AG09309 (cell line): ENCODE measurements at places on chromosomes 4 and X.
A peak's percentile ranks its signal among the peaks of the same experiment; 100 is the strongest.

- no peak for DNase-seq
These were observed 49.0 kb downstream of the NIPAL1 start for GRCh38 chr4:48065587-48066052.

GRCh38 chrX:97290199-97290598 is 406.5 kb downstream of the RPA4 start:
- no peak for DNase-seq

GRCh38 chr4:118059397-118059796 is 25.1 kb downstream of the NDST3 start:
- DNase-seq: no peak

DNA sequence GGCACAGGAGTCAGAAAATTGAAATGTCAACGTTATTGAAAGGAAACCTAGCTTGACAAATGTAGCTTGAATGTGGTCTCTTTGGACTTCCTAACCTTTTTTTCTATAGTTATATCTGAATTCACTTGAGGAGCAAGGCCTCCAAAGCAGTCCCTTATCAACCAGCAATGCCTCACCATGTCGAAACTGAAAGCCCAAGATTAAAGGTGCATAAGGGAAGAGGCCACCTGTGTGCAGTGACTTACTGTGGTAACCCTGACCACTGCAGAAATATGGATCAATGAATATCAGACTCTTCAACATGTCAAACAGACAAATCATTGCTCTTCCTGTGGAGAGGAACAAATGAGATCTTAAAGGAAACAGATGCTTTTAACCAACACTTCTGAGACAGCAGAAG is 95.0 kb upstream of the GIMD1 start:
- no peak for DNase-seq

DNA sequence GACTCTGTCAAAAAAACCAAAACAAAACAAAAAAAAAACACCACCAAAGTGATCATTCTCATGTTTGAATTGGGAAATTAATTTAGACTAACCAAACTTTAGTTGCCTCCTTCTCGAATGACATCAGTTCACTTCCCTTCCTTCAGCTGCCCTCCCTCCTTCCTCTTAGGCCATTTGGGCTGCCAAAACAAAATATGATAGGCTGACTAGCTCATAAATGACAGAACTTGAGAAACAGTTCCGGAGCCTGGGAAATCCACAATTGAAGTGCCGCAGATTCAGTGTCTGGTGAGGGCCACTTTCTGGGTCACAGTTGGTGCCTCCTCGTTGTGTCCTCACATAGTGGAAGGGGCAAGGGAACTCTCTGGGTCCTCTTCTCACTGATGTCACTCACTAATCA is 16.1 kb upstream of the WAS start:
- DNase-seq: no peak

DNA sequence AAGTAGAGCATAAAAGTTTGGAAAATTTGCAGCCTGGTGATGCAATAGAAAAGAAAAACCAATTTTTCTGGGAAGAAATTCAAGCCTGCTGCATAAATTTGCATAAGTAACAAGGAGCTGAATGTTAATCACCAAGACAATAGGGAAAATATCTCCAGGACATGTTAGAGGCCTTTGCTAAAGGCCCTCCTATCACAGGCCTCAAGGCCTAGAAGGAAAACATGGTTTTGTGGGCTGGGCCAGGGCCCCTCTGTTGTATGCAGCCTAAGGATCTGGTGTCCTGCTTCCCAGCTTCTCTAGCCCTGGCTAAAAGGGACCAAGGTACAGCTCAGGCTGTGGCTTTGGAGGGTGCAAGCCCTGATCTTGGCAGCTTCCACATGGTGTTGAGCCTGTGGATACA is 6.2 kb upstream of the RTL3 start:
- DNase-seq: no peak

DNA sequence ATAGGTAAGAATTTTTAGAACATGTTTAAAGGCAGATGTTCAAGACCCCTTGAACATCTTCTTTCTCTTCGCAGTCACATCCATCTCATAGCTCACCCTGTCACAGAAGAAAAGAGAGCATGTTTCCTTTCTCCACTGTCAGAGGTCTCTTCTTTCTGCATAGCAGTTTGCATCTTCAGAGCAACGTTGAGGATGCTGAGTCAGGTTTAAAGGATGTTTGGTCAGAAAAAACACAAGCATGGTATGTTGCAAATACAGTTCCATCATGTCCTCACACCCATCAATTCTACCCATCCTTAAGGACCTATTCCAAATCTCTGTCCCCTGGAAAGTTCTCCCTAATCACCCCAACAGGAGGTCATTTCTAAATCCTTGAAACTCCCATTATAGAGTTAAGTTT is 84.8 kb downstream of the STOX2 start:
- no peak for DNase-seq

DNA sequence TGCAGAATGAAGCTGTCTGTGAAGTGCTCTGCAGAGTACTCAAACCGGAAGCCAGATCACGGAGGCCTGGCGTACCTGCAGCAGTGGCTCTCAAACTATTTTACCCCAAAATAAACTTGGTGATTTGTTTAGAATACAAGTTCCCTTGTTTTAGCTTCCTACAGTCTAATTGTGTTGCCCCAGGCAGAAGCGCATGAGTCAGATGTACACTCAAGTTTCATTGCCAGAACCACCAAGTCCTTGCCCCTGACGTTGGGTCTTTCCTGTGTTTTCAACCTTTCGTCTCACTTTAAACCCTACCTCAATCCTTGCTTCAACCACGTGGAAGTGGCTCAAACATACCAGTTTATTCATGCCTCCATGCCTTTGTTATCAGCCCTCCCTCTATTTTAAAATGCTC is 66.2 kb upstream of the SLC7A11 start:
- DNase-seq: no peak

DNA sequence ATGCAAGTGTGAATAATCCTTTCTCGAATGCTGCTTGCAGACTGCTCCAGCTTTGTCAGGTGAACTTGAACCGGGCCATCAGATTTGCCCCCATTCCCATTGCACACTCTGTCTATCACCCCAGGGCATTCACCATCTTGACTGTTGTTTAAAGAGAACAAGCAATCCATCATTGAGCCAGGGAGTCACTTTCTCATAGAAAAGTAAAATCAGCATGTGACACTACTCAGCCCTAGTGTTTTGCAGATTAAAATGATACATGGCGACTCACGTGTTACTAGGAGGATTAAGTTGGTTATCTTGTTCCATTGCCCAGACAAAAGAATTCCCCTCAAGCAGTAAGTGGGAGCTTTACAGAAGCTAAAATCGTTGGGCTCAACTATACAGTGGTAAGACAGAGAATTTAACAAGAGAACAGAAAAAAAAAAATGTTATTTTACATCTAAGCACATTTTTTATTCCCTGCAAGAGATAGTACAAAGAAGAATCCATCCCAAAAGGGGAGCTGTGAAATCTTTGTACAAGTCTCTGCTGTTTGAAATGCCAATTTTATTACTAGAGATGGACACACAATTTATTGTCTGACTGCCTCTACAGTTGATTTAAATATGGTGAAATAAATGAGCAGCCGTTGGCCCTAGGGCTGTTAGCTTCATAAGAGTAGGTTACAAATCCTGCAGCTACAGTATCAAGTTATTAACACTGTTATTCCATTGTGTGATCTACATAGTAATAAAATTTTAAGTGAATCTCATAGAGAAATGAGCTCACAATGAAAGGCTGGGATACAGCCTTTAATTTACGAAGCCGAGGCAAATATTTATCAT is 67.5 kb downstream of the NEUROG2 start:
- DNase-seq: peak; percentile 8

DNA sequence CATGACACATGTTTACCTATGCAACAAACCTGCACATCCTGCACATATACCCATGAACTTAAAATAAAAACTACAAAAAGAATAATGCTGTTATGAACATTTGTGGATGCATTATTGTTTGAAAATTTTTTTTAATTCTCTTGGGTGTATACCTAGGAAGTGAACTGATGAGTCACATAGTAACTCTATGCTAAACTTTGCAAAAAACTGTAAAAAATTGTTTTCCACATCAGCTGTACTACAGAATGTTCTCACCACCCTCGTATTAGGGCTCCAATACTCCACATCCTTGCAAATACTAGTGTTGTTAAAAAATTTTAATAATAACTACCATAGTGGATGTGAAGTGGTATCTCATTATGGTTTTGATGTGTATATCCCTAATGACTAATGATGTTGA is 33.3 kb upstream of the ZNF280C start:
- no peak for DNase-seq

DNA sequence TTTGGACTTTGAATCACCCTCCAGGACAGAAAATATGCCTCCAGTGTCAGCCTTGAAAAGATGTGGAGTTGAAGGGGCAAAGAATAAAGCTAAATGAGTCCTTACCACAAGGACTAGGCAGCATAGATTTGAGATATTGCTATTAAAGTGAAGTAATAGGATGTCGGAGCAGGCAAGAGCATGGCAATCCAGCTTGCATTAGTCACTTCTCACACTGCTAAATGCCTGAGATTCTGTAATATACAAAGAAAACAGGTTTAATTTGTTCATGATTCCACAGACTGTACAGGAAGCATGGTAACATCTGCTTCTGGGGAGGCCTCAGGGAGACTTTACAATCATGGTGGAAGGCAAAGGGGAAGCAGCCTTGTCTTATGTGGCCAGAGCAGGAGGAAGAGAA is 109.8 kb upstream of the PCDH7 start:
- no peak for DNase-seq

GRCh38 chr4:56840559-56840958 is 19.1 kb upstream of the SPINK2 start:
- no peak for DNase-seq

DNA sequence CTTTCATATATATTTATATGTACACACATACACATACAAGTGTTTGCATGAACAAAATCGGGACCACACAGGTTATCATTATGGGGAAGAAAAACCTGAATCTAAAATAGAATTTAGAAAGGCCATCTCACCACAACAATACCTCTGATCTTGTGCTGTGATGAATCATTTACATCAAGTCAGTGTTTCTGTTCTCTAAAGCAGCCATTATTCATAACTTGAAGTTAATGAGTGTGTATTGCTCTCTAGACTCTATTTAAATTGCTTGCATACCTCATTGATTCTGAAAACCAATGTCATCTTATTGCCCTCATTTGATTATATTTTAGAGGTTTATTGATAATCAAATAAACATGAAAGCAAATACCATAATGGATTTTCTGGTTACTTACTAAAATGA is 71.6 kb downstream of the FAM114A1 start:
- no peak for DNase-seq

DNA sequence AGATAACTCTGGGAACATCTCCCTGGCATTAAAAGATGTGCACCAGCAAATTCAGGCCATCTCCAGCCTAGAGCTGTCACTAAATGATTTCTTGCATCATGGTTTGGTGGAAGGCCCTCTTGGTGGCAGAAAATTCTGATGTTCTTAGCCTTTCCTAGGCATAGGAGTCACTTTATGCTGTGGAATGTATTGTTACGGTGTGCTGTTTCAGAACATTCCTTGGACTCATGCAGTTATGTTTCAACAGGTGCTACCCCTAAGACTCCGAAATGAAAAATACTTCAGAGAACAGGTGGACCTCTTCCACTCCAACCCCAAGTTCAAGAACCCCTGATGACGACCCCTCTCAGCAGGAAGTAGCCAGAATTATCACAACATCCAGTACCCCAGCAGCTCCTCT is 20.3 kb upstream of the PAPSS1 start:
- DNase-seq: no peak

GRCh38 chr4:53886090-53886489 is 178.3 kb downstream of the CHIC2 start:
- DNase-seq: no peak

DNA sequence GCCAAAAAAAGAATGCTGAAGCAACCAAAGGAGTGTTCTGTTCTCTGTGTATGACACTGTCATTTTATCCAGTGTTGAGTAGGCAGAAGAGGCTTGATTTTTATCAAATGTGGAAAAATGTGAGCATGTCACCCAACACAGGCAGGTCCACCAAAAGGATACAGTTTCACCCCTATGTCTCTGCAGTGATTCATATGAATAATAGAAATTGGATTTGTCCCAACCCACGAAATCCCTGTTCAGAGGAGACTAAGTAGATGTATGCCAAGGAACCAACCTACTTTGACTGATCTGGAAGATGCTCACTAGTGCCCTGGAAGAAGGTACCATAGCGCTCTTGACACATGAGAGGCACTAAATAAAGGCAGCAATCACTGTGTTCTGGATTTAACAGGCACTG is 72.5 kb downstream of the FGF13 start:
- DNase-seq: no peak

- DNase-seq: no peak
These were observed 490.2 kb upstream of the BOD1L1 start for GRCh38 chr4:14117575-14118238.

DNA sequence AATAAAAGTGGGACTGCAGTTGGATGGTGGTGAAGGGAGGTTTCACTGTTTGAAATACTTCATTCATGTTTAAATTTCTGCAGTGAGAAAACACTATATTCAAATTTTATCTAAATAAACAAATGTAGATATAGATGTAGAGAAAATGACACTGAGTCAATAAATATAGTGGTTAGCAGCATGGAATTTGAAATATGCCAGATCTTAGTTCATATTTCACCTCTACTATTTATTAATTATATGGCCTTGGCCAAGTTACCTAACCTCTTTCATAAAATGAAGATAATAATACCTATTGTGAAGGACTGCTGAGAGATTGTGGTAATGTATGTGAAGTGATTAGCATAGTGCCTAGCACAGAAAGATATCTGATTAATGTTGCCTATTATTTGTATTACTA is 70.5 kb downstream of the AGTR2 start:
- no peak for DNase-seq

GRCh38 chr4:185020863-185021761 is 2.8 kb downstream of the HELT start:
- no peak for DNase-seq

DNA sequence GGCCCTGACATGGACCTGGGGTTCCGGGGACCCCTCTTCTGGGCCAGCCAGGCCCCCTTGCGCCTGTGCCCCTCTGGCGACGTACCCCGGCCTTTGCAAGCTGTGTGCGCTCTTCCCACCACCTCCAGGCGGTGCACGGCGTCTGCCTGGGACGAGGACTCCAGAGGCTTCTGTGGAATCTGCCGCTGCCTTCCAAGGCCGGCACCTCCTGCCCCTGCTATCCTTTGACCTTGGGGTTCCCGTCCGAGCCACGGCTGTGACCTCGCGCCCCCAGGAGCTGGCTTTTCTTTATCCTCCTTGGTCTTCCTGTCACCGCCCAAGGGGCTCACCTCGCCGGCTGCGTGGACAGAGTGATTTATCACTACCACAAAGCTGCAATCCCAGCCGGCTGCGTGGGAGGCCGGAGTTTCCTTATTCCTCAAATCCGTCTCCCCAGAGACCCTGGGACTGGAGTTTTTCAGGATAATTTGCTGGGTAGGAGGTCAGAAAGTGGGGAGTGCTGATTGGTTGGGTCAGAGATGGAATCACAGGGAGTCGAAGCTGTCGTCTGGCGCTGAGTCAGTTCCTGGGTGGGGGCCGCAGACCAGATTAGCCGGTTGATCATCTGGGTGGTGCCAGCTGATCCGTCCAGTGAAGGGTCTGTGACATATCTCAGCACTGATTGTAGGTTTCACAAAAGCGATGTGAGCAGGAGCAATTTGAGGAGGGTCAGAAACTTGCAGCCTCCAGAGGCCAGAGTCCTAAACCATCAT is 19.8 kb upstream of the PLCXD1 start:
- no peak for DNase-seq

- DNase-seq: no peak
These were observed 20.1 kb downstream of the FBXO8 start for GRCh38 chr4:174263445-174263736.

- DNase-seq: no peak
These were observed 195.8 kb downstream of the CLCN4 start for GRCh38 chrX:10352536-10352935.
